Stimulated activated CD4-positive, alpha-beta T cell treated with anti-CD3 and anti-CD28 coated beads, Interleukin-2, amount 100 ng/mL, for 48 hours (primary cell): ENCODE measurements at places on chromosomes 6 and 20.

GRCh38 chr20:61230166-61230565 lies 21.9 kb upstream of the CDH4 start:
- no peak for DNase-seq

- DNase-seq, result no peak
Observed at GRCh38 chr20:10064611-10065010, 29.8 kb downstream of the ANKEF1 start.

GRCh38 chr20:33394718-33395117 lies 6.6 kb downstream of the CDK5RAP1 start:
- no peak for DNase-seq

DNA sequence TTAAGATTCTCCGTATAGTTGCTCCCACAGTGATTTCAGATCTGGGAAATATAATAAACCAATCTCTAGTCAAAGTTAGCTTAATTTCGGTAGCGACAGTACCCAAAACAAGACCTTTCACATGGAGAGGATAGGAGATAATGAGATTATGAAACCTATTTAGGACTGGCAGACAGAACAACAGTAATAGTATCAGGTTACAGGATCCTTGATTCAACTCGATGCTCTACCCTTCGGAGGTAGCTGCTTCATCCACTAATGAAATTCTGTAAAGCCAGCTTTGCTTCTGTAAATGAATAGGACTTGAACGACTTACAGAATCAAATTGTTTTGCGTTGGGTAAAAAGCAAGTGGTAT lies 534 bp upstream of the AKIRIN2 start:
- DNase-seq, result no peak

DNA sequence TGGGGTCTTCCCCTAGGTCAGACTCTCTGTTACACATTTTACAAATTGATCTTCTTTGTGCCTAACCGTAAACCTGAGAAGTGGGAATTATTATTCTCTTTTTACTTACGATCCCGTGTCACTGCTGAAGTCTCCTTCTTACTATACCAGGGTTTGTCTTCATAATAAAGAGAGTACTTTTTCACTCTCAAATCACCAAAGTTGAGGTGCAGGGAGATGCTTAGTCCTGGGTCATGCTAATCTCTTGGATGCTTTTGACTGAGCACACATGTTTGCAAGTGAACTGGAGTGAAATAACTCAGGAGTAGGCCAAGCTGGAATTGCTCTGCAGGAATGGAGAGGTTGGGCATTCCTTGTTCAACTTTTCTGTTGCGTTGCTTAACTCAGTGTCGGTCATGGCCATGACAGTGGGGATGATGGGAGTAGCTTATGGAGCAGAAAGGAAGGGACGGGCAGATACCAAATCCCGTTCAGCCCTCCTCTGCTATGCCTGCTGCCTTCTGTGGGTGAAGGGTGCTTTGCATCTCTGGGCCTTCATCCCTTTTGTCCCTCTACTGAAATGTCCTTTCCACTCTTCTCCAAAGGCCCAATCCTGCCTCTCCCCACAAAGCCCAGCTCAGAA lies 15.2 kb upstream of the TAGAP start:
- DNase-seq, result no peak

- DNase-seq, result peak; percentile 48
Observed at GRCh38 chr20:46994341-46994740, 99.7 kb downstream of the EYA2 start.

DNA sequence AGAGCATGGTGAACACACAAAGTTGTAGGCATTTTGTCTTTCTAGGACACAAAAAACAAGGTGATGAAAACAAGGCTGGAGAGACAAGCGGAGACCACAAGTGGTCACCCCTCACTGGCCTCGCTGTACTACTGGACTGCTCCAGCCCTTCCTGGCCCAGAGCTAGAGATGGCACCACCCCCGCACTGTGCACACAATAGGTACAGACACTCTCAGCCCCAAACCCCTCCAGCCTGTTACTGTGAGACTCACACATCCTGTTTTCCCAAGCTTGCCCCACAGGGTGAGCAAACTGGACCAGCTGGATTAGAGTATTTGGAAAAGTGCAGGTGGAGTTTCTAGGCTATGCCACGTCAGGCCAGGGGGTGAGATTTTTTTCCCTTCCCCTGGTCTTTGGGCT lies 8.4 kb upstream of the ZSWIM1 start:
- DNase-seq, result no peak

DNA sequence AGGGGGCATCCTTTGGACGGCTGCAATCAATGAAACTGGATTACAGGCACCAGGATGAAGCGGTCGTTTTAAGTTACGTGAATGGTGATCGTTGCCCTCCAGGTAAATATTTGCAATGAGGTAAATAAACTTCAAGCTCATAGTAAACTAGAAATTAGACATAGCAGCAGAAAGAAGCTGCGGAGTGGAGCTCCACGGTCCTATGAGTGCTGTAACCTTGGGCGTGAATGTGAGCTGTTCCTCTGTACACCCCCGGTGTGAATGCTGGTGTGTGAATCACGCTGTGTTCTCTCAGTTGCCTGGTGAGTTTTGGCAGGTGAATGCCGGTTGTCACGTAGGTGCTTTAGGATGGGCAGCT lies 42.0 kb upstream of the SLC22A1 start:
- DNase-seq, result no peak

GRCh38 chr20:57871237-57871632 lies 161.4 kb upstream of the PMEPA1 start:
- DNase-seq, result no peak

- no peak for DNase-seq
Observed at GRCh38 chr6:52312461-52312860, 27.9 kb upstream of the MCM3 start.

GRCh38 chr6:109854541-109855308 lies 123.4 kb upstream of the GPR6 start:
- DNase-seq, result no peak

DNA sequence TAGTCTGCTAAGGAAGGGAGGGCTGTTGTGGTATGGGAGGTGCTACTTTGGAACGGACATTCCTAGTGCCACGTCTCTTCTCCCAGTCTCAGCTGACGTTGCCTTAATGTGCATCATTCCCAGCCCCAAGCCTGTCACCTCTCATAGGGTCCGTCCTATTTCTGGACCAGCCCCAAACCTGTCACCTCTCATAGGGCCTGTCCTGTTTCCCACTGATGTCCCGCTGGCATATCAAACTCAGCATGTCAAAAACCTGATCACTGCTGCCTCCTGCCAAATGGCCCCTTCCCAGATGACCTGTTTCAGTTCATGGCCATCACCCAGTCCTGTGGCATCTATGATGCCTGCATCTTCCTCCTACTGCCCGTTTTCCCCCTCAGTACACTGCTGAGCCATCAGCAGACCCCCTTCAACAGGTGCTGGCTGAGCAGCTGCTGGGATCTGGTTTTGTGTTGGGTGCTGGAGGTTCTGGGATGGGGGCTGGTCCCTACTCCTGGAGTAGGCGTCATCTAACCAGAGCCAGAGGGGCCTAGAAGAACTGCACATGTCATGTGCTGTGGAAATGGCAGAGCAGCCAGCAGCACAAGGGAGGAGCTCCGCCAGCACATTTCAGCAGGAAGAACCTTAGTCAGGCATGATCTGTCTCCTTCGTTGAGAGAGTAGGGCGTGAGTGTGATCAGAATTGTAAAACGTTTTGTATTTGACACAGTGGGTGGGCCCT lies 3.3 kb downstream of the ENTPD6 start:
- DNase-seq, result no peak
